ENCODE measurements at places on chromosomes 6 and 20.

- no peak overlapping the region for H3K4me3 ChIP-seq
- peaks cover 14% of the 10 kb centered on the region for H3K36me3 ChIP-seq
Observed at GRCh38 chr6:43219119-43219518, 10.2 kb downstream of the DNPH1 start.

GRCh38 chr6:27986928-27987725, 30.1 kb downstream of the OR2B6 start:
- H3K36me3 ChIP-seq = no peaks in the 10 kb centered on the region
- H3K27ac ChIP-seq = no peak overlapping the region
- no peak for DNase-seq
- no peaks in the 10 kb centered on the region for H3K4me1 ChIP-seq

- DNase-seq = no peak
- no peaks in the 10 kb centered on the region for H3K27me3 ChIP-seq
- no peaks in the 10 kb centered on the region for H3K4me1 ChIP-seq
- no peaks in the 10 kb centered on the region for H3K36me3 ChIP-seq
Observed at GRCh38 chr20:9574181-9574580, 59.8 kb downstream of the LAMP5 start.

DNA sequence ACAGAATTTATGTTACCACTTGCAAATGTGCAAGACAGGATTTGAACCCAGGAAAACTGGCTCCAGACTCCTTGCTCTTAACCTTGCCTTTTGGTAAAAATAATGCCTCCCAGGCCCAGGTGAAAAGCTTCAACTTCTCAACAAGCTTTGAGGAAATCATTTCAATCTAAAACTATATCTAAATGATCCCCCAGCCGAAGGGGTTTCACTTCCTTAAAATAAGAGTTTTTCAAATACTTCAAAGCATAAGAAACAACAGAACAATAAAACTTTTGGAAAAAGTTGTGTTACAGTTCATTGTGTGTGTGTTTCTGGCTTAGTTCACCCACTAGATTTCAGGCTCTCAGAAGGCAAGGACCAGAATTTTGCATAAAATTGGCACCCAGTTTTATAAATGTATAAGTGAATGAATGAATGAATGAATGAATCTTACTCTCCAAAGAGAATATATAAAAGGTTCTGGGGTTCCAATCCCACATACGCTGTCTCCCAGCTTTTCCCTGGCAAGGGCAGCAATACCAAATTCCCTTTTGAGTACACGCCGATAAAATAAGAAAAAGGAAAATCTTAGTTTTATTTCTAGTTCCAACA, 5.4 kb downstream of the OR2H2 start:
- H3K36me3 ChIP-seq = no peaks in the 10 kb centered on the region
- no peak overlapping the region for H3K4me3 ChIP-seq
- no peaks in the 10 kb centered on the region for H3K4me1 ChIP-seq
- no peak for DNase-seq
- H3K27ac ChIP-seq = no peak overlapping the region
- no peaks in the 10 kb centered on the region for H3K27me3 ChIP-seq

DNA sequence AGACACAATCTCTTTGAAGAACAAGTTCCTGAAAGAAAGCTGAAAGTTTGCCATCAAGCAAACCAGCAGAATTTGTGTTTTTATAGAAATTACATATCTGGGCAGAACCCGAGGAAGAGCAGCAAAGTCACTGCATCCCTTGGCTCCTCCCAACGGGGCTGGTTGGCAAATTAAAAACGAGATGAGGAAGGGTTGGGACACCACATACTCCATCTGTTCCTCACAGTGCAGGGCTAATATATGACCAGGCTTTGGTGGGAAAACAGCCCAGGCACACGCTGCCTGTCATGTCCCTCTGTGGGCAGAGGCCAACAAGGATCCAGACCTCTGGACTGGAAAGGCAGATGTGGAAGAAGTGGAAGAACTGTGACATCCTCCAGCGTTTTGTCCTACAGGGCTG, 607.3 kb downstream of the CDH26 start:
- no peak overlapping the region for H3K4me3 ChIP-seq
- no peaks in the 10 kb centered on the region for H3K36me3 ChIP-seq
- no peak for DNase-seq
- H3K27me3 ChIP-seq = no peaks in the 10 kb centered on the region
- H3K27ac ChIP-seq = no peak overlapping the region

DNA sequence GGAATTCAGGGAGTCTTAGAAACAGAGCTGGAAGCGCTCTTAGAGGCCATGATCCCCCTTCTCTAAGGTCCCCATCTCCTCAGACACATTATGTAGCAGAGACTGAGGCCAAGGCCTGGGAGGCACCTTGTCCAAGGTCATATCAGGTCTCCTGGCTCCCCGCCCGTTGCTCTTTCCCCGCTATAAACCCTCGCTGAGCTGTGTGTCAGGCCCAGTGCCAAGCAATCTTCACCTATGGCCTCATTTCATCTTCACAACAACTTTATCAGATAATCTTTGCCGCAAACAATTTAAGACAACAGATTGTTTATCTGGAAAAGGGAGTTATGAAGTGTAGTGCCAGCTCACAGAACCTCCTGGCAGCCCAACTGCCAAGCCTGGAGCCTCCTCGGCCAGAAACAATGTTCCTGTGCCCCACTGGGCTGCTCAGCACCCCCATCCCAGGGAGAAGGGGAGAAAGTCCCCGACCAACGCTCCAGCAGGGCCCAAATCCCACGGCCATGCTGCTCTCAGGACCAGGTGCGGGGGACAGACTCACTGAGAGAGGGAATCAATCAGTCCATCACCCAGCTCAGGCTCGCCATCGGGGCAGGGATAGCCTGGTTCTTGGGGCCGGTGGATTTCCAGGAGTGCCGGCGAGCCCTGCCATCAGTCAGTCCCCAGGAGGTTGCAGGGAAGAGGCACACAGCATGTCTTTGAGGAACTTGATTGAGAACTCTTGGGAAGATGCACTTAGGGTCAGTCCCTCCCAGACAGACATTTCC, 16.9 kb upstream of the FANCE start:
- no peak overlapping the region for H3K27ac ChIP-seq
- no peak for DNase-seq
- H3K4me1 ChIP-seq = no peaks in the 10 kb centered on the region

GRCh38 chr6:84575264-84575663, 189.1 kb downstream of the TBX18 start:
- no peak overlapping the region for H3K4me3 ChIP-seq
- no peaks in the 10 kb centered on the region for H3K4me1 ChIP-seq
- no peak overlapping the region for H3K27ac ChIP-seq
- H3K36me3 ChIP-seq = no peaks in the 10 kb centered on the region
- DNase-seq = no peak

DNA sequence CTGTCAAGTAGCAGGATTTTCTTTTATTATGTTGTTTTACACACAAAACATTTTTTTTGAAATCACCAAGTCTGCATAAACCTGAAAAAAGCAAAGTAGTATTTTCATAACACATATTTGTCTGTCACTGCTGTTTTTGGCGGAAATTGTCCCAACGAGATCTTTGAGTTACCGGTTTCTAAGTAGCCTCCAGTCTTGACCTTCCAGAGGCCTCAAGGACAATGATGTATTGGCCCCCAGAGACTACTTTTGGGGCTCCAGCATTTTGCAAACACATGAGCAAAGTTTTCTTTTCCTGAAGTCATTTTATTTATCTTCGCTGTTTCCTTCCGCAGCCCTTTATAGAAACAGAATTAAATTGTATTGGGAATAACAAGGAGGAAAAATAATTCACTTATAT, 862.6 kb downstream of the KIF16B start:
- no peak overlapping the region for H3K4me3 ChIP-seq
- no peaks in the 10 kb centered on the region for H3K36me3 ChIP-seq
- no peak overlapping the region for H3K27ac ChIP-seq
- no peak for DNase-seq
- H3K4me1 ChIP-seq = no peaks in the 10 kb centered on the region

GRCh38 chr6:166815629-166816028, 140.7 kb downstream of the RNASET2 start:
- no peaks in the 10 kb centered on the region for H3K27me3 ChIP-seq
- DNase-seq = no peak
- H3K4me1 ChIP-seq = no peaks in the 10 kb centered on the region
- H3K4me3 ChIP-seq = no peak overlapping the region
- H3K27ac ChIP-seq = no peak overlapping the region

- no peaks in the 10 kb centered on the region for H3K36me3 ChIP-seq
- peak overlapping the region; percentile 95 for H3K27ac ChIP-seq
- peak; percentile 61 for DNase-seq
- H3K4me3 ChIP-seq = peak overlapping the region; percentile 89
- H3K4me1 ChIP-seq = no peaks in the 10 kb centered on the region
- H3K27me3 ChIP-seq = no peaks in the 10 kb centered on the region
Observed at GRCh38 chr20:25624500-25624939, 706 bp upstream of the NANP start.

DNA sequence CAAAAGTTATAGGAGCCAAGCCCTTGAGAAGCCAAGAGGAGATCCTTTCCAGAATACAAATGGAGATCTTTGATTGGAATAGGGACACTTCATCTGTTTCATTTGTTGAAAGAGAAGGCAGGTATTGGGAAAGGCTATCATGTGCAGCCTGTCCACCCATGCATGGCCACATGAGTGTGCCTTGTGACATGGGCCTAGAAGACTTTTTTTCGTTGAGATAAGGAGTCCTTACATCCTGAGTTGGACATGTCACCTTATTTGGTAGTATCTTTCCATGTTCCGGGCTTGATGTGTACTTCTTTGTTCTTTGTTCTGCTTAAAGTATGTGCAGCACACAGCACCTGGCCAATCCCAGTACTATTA, 42.1 kb upstream of the SYNCRIP start:
- H3K4me3 ChIP-seq = no peak overlapping the region
- H3K4me1 ChIP-seq = no peaks in the 10 kb centered on the region
- no peaks in the 10 kb centered on the region for H3K27me3 ChIP-seq
- H3K27ac ChIP-seq = no peak overlapping the region

DNA sequence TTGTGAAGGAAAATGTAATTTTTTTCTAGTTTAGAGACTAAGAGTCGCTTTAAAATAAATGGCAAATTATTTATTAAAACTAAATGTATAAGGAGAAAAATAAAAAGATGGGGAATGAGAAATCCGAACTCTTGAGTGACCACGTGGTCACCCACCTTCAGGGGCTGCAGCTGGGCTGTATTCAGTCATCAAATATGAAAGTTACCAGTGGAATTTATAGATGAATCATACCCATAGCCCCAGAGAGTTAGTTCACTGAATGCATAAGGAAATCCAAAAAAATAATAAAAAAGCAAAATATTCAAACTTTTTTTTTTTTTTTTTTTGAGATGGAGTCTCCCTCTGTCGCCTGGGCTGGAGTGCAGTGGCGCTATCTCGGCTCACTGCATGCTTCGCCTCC, 947.7 kb upstream of the ADGRB3 start:
- no peak overlapping the region for H3K4me3 ChIP-seq
- no peak overlapping the region for H3K27ac ChIP-seq
- no peaks in the 10 kb centered on the region for H3K4me1 ChIP-seq
- H3K36me3 ChIP-seq = no peaks in the 10 kb centered on the region
- no peak for DNase-seq
- H3K27me3 ChIP-seq = no peaks in the 10 kb centered on the region

- no peaks in the 10 kb centered on the region for H3K27me3 ChIP-seq
- H3K4me3 ChIP-seq = no peak overlapping the region
- no peak overlapping the region for H3K27ac ChIP-seq
Observed at GRCh38 chr20:43926287-43927050, 11.8 kb downstream of the TOX2 start.

- H3K4me1 ChIP-seq = no peaks in the 10 kb centered on the region
- peak overlapping the region; percentile 92 for H3K27ac ChIP-seq
- peak overlapping the region; percentile 81 for H3K4me3 ChIP-seq
- H3K36me3 ChIP-seq = no peaks in the 10 kb centered on the region
- no peak for DNase-seq
Observed at GRCh38 chr6:138107752-138108592, 753 bp upstream of the PERP start.

- DNase-seq = no peak
- no peaks in the 10 kb centered on the region for H3K27me3 ChIP-seq
- H3K4me1 ChIP-seq = no peaks in the 10 kb centered on the region
- no peak overlapping the region for H3K4me3 ChIP-seq
- peaks cover 30% of the 10 kb centered on the region for H3K36me3 ChIP-seq
Observed at GRCh38 chr20:36585410-36586125, 12.2 kb downstream of the TGIF2 start.

- no peak overlapping the region for H3K4me3 ChIP-seq
- H3K4me1 ChIP-seq = no peaks in the 10 kb centered on the region
- H3K27me3 ChIP-seq = no peaks in the 10 kb centered on the region
- no peaks in the 10 kb centered on the region for H3K36me3 ChIP-seq
- no peak for DNase-seq
Observed at GRCh38 chr20:23773579-23773978, 22.8 kb upstream of the CST1 start.

DNA sequence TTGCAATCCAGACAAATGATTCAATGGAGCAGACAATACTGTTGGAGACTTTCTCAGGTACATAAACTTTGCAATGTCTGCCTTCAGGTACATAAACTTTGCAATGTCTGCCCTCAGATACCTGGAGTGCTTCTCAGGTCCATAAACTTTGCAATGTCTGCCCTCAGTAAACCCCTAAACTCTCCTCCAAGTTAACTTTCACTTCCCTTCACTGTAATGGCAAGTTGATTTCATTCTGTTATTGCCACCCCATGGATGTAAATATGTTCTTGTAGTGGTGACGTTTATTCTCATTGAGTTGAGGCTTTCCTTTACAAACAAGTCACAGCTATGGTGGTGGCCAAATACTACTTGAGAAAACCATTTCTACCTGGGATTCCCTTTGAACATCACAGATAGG, 338.8 kb downstream of the EPM2A start:
- no peak for DNase-seq
- no peaks in the 10 kb centered on the region for H3K4me1 ChIP-seq
- no peak overlapping the region for H3K4me3 ChIP-seq
- no peaks in the 10 kb centered on the region for H3K36me3 ChIP-seq
- H3K27me3 ChIP-seq = no peaks in the 10 kb centered on the region

GRCh38 chr6:21382821-21383449, 210.6 kb upstream of the SOX4 start:
- H3K4me3 ChIP-seq = no peak overlapping the region
- no peaks in the 10 kb centered on the region for H3K27me3 ChIP-seq
- no peaks in the 10 kb centered on the region for H3K4me1 ChIP-seq
- no peak overlapping the region for H3K27ac ChIP-seq

GRCh38 chr20:19950042-19950441, 67.1 kb upstream of the NAA20 start:
- DNase-seq = no peak
- H3K36me3 ChIP-seq = peaks cover 32% of the 10 kb centered on the region
- no peak overlapping the region for H3K27ac ChIP-seq
- peaks cover 14% of the 10 kb centered on the region for H3K4me1 ChIP-seq
- H3K27me3 ChIP-seq = no peaks in the 10 kb centered on the region

GRCh38 chr6:156699017-156699421, 78.2 kb upstream of the ARID1B start:
- DNase-seq = no peak
- no peaks in the 10 kb centered on the region for H3K4me1 ChIP-seq
- no peaks in the 10 kb centered on the region for H3K27me3 ChIP-seq
- no peak overlapping the region for H3K4me3 ChIP-seq

GRCh38 chr20:14142964-14143627, 147.8 kb downstream of the MACROD2 start:
- DNase-seq = no peak
- H3K4me1 ChIP-seq = no peaks in the 10 kb centered on the region
- no peaks in the 10 kb centered on the region for H3K27me3 ChIP-seq

Measured in right atrium auricular region (tissue), 2 donors.